Glutamatergic neuron (in vitro differentiated cells): ENCODE measurements at places on chromosomes 12 and 14.

DNA sequence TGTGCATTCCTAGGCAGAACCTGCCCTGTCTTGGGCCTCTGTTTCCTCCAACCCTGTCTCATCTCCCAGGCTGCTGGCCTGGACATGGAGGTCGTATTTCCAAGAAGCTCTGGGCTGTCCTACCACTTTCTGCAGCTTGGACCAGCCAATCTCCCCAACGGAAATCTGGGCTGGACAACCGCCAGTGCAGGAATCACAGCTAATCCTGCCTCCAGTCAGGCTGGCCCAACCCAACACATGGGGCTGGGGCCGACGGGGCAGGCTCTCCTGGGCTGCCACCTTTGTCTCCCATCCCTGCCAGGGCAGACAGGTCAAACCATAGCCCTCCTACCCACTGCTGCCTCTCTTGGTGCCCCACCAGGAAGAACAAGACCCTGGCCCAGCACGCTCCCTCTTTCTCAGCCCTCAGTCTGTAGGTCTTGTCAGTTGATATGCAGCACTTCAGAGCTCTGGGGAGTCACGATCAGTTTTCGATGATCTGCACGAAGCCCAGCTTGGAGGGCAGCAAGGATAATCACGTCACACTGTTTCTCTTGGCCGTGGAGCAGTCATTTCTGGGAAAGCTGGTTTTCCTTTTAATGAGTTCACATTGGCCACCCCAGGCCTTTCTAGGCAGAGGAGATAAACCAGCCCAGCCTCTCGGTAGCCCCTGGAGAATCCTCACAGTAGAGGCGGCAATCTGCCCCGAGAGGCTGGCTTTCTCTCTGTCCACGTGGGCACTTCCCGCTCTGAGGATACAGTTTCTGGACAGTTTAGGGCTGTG is 195.2 kb upstream of the PRMT8 start:
- peaks cover 8% of the 10 kb centered on the region for H3K27me3 ChIP-seq
- H3K4me1 ChIP-seq, result peaks cover 36% of the 10 kb centered on the region
- no peak for DNase-seq

GRCh38 chr12:12392413-12392812 is 35.5 kb downstream of the BORCS5 start:
- no peak for DNase-seq
- peaks cover 6% of the 10 kb centered on the region for H3K27me3 ChIP-seq
- no peak overlapping the region for H3K4me3 ChIP-seq
- H3K27ac ChIP-seq, result no peak overlapping the region

GRCh38 chr14:88551094-88551870 is 3.5 kb downstream of the PTPN21 start:
- DNase-seq, result peak; percentile 92
- peaks cover 8% of the 10 kb centered on the region for H3K36me3 ChIP-seq
- peaks cover 13% of the 10 kb centered on the region for H3K4me1 ChIP-seq
- H3K4me3 ChIP-seq, result peak overlapping the region; percentile 98

DNA sequence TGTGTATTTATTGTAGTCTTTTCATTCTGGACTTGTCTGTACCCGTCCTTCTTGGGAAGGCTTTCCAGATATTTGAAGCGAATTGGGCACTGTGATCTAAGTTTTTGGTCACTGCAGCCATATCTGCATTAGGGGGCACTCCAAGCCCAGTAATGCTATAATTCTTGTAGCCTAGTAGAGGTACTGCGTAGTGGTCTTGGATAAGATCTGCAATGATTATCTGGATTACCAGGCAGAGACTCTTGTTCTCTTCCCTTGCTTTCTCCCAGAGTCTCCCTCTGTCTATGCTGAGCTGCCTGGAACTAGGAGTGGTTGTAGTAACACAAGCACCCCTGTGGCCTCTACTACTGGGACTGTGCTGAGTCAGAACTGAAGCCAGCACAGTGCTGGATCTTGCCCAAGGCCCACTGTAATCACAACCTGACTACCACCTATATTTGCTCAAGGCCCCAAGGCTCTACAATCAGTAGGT is 30.0 kb downstream of the SLC38A2 start:
- no peaks in the 10 kb centered on the region for H3K27me3 ChIP-seq
- no peaks in the 10 kb centered on the region for H3K4me1 ChIP-seq
- peaks cover 4% of the 10 kb centered on the region for H3K36me3 ChIP-seq
- H3K27ac ChIP-seq, result no peak overlapping the region
- H3K4me3 ChIP-seq, result no peak overlapping the region
